HS-5 (cell line): ENCODE measurements at places on chromosomes 2 and 18.

GRCh38 chr2:10287761-10288160 is 14.9 kb upstream of the HPCAL1 start:
- DNase-seq: no peak

GRCh38 chr2:212249451-212249850 is 289.2 kb downstream of the ERBB4 start:
- no peak for DNase-seq

GRCh38 chr2:74735009-74735408 is 81.0 kb downstream of the SEMA4F start:
- DNase-seq: no peak

DNA sequence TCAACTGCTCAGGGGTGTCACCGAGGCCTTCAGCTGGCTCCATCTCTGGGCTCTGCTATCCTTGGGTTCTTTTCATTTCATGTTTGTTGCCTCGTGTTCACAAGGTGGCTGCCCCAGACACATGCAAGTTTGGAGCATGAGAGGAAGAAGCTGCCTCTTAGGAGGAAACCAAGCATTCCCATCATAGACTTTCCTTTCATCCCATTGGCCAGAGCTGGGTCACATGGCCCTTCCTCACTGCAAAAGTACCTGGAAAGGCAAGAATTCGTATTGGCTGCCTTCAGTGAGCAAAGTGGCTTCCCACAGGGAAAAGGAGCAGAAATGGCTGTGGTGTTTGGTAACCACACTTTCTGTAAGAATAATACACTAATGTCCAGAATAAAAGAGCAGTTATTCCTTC is 155.7 kb upstream of the RAB12 start:
- DNase-seq: no peak

DNA sequence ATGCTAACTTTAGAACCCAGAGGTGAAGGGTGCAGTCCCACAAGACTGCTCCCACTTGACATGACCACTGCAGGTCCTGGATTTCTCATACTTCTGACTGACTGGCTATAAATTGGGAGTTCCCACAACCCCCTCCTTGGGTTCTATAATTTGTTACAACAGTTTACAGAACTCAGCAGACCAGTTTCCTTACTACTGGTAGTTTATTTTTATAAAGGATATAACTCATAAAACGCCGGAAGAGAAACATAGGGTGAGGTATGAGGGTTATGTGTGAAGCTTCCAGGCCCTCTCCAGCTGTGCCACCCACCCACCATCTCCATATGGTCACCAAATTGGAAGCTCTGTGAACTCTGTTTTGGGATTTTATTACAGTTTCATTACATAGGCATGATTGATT is 839.6 kb downstream of the TSN start:
- DNase-seq: no peak

GRCh38 chr2:14843507-14844204 is 211.1 kb downstream of the LRATD1 start:
- DNase-seq: no peak

DNA sequence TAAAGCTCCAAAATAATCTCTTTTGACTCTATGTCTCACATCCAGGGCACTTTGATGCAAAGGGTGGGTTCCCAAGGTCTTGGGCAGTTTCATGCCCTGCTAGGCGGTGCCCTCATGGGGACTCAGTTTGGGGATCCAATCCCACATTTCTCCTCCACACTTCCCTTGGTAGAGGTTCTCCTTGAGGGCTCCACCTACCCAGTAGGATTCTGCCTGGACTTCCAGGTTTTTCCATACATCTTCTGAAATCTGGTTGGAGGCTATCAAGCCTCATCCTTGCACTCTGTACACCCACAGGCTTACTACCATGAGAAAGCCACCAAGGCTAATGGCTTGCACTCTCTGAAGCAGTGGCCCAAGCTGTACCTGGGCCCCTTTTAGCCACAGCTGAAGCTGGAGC is 49.8 kb upstream of the ERMN start:
- no peak for DNase-seq
